ENCODE measurements at places on chromosomes 5 and 9.

- no peak for DNase-seq
These were observed 395 bp downstream of the DRD1 start for GRCh38 chr5:175443514-175444059.

GRCh38 chr9:982394-983230 is 6.2 kb downstream of the DMRT3 start:
- no peak for DNase-seq

DNA sequence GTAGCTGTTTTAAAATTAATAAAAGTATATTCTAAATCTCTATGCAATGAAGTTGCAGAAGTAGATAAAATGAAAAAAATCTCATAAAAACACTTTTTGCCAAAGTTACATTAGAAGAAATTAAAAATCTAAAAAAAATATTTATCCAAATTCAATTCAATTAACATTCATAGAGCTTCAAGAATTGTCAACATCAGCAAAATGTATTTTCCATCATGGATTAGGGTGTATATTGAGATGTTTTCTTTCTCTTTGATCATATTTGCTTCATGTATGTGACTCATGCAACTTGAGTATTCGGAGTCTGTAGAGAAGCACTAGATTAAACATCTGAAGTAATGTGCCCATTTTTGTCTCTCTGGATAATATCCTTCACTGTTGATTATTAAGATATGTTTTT is 415.3 kb upstream of the FAM174A start:
- DNase-seq: no peak

DNA sequence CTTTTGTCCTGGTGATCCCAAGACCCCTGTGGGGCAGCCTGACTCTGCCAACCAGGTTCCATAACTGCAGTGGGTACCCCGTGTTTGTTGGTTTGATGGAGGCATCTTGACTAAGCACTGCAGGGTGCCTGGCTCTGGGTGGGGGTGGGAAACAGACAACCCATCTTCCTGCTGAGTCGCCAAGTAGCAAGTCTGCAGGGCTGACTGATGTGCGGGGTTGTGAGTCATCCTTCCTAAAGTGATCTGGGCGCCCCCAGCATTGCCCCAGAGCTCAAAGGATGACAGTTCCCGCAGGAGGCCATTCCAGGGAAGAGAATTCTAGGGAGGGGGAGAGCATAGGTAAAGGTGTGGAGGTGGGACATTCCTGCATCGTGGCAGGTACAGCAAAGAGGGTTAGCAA is 23.5 kb downstream of the DAB2IP start:
- no peak for DNase-seq

DNA sequence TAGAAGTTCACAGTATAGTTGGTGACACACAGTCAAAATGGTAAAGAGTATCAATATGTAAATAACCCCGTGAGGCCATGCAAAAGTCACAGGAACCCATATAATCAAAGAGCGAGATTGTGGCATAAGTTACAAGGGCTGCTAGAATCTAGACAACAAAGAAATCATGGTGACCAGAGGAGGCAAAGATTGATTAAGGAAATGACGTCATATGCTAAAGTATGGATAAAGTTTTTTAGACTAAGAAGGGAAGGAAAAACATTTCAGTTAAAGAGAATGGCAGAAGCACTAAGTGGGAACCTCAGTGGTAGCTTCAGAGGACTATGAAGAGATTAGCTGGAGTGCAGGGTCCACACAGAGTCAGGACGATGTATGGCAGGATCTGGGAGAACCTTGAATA is 330.3 kb downstream of the NFIB start:
- no peak for DNase-seq

DNA sequence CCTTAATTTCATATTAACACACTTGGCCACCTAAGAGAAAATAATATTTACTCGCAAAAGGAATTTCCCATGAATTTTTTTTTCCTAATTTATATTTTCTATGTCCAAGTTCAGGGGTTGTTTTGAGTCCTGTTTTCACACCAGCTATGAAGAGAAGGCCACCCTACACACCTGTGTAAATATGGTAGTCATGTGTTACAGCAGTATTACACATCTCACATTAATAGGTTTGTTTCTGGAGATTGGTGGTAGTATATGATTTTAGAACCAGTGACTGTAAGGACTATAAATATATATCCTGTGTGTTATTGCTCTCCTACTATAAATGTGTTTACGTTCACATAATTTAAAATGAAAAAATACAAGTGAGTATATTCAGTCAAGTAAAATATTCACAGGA is 147.5 kb downstream of the PAM start:
- no peak for DNase-seq

- no peak for DNase-seq
These were observed 567.1 kb downstream of the CSNK1G3 start for GRCh38 chr5:124079062-124079461.

GRCh38 chr9:126480813-126481212 is 132.9 kb upstream of the LMX1B start:
- no peak for DNase-seq

DNA sequence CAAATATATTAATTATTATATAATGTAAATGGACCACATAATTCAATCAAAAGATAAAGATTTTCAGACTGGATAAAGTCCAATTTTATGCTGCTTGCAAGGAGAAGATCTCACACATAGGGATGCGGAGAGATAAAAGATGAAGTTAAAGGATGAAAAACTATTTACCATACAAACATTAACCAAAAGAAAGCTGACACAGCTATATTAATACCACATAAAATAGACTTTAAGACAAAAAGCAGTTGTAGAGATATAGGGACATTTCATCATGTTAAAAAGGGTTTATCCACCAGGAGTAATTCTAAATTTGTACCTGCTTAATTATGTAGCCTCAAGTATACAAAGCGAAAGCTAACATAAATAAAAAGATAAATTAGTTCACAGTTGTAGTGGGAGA is 15.2 kb upstream of the NSG2 start:
- no peak for DNase-seq

DNA sequence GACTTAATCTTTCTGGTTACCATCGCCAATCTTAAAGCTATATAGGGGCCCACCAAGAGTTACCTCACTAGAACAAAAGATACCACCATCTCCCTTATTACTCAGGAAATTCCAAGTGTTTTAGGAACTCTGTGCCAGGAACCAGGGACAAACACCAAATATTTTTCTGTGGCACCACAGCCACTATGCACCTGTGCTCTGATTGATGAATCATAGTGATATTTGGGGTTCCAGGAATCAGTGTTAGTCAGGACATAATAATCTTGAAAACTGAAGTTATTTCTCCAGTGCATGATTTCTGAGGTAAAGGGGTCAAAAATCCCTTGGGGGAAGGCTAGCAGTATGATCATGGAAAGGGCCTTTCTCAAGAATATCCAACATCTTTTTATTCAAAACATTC is 10.2 kb upstream of the TMED7 start:
- no peak for DNase-seq

DNA sequence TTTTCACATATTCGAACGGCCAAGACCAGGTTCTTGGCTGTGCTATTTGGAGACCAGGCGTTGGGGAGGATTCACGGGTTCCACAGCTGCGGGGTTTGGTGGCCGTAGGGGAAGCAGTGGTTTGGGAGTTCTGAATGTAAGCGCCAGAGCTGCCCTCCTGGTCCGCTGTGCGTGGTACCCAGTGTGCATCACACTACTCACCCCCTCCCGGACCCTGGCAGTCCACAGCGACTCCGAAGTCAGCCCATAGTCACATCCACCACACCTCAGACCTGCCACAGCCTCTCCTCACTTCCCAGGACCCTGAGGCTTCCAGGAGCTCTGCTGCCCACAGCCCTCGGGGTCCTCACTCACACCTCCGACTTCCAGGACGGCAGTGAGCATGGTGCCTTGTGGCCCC is 26.8 kb downstream of the AMBP start:
- no peak for DNase-seq
